Stimulated activated naive CD8-positive, alpha-beta T cell treated with anti-CD3 and anti-CD28 coated beads, Interleukin-15, amount 100 ng/mL, for 72 hours (primary cell): ENCODE measurements at places on chromosomes 16 and 17.

- no peak for DNase-seq
These were observed 845 bp upstream of the NAT9 start for GRCh38 chr17:74776990-74777389.

GRCh38 chr16:23484510-23485256 lies 25.6 kb downstream of the GGA2 start:
- DNase-seq, result no peak

DNA sequence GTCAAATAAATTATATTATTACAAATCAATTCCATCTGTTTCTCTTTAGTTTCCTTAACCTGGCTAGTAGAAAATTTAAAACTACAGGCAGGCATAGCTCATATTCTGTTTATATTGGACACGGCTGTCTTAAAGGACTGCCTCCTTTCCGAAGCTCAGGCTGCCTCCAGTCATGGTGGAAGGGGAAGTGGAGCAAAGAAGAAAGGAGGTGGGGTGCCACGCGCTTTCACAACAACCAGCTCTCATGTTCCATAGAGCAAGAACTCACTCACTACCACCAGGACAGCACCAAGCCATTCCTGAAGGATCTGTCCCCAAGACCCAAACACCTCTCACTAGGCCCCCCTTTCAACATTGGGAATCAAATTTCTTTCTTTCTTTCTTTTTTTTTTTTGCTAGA lies 149.3 kb upstream of the KCNJ18 start:
- no peak for DNase-seq

DNA sequence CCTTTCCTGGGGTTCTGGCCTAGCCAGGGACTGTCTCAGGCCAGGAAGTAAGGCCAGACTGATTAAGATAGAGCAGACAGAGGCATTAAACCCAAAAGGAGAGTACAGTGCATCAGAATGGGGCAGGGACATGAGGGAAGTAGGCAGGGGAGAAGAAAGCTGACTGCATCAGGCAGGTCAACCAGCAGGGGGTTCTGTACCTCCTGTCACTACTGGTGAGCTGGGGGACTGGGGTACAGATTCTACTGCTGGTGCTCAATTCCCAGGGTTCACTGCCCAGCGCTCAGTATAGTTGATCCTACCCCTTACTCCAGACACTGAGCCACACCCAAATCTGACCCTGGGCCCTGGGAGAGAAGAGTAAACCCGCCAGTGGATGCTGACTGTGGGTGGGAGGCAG lies 12.9 kb upstream of the MTMR4 start:
- no peak for DNase-seq

- DNase-seq, result no peak
These were observed 499.5 kb upstream of the PSMD7 start for GRCh38 chr16:73797115-73797514.
